ENCODE measurements at places on chromosomes 3 and 15. TPM values are rescaled to one million over a fixed set of nuclear protein-coding genes. Genes with fewer than 3 reads are reported as not detected.

SLC2A2 gene
- polyA plus RNA-seq, result 0.07 TPM

LARP6 gene
- polyA plus RNA-seq, result 13.3 TPM

MKRN3 gene
- 2.7 TPM for polyA plus RNA-seq

HESX1 gene
- polyA plus RNA-seq, result 3.3 TPM

GOLGA6A gene
- polyA plus RNA-seq, result 0.50 TPM

LMAN1L gene
- polyA plus RNA-seq, result not detected

TRAT1 gene
- polyA plus RNA-seq, result 0.18 TPM

TRIM71 gene
- 8.3 TPM for polyA plus RNA-seq

HDC gene
- 2.1 TPM for polyA plus RNA-seq

C15orf39 gene
- 14.0 TPM for polyA plus RNA-seq

C3orf20 gene
- 0.31 TPM for polyA plus RNA-seq

SLC12A1 gene
- 1.3 TPM for polyA plus RNA-seq

MORC1 gene
- polyA plus RNA-seq, result not detected

GPR149 gene
- polyA plus RNA-seq, result not detected

ZNF860 gene
- polyA plus RNA-seq, result 15.2 TPM

- no peak for DNase-seq
These were observed 13.9 kb downstream of the FILIP1L start for GRCh38 chr3:100100425-100100824.

- DNase-seq, result peak; percentile 45
These were observed at the start of gene DNAH12 for GRCh38 chr3:57544181-57545125. Gene DNAH12, minus strand, starts transcription at chr3:57544344. Its CDS starts 1,474 bp downstream, at chr3:57542870.

DNA sequence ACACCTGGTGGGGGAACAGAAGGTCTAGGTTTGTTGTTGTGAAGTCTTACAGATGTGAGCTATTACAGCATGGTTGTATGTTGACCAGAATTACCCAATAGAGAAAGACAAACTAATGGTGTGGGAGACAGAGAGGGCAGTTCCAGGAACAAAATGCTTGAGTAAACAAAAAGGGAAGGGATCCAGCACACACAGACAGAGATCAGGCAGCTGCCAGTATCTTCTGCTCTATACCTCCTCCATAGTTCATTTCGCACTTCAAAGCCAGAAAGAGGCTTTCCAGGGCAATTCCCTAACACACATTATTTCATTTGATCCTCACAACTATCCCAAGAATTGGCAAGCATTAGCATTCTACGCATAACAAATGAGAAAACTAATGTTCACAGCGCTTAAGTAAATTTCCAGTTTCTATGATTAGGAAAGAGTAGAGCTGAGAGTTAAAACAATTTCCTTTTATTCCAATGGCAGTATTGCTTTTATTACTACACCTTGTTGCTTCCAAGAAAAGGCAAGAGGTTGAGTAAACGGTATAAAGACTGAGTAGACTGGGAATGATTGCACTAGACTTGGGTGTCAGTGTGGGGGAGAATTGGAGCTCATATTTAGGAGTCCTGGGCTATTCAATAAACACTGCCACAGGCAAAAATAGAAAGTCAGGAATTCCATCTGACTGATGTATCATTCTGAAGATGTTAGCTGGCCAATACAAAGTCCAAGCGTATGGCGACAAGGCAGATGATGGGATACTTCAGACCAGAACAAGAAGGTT, 39.7 kb upstream of the ZNF280D start:
- peak; percentile 59 for DNase-seq

DNA sequence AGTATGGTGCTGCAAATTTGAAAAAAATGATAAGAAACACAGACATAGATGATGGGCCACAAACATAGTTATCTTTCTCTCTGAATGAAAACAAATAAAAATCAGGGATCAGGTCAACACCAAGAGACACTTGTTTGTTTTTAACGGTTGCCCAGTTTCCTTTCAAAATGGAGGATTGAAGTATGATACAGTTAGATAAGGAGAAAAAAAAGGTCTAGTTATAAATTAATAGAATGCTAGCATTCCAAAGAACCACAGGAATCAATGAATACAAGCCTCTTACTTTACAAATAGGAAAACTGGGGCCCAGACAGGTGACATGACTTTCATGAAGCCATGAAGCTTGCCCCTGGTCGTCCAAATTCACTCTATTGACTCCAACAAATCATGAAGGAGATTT, 305.1 kb downstream of the ZNF621 start:
- DNase-seq, result no peak

DNA sequence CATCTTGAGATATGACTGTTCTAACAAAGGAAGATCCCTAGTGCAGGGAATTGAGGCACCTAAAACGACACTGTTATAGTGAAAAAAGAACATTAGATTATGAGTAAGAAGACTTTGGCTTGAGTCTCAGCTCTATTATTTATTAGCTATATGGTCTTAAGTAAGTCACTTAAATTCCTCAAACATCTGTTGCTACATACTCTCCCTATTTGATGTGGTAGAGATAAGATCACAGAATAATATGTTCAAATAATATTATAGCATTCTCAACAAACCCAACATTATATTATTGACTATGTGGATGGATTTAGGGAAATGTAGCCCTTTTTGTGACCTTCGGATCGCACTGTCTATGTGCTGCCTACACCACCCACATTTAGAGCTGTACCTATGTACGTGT, 136.9 kb downstream of the P2RY1 start:
- no peak for DNase-seq

DNA sequence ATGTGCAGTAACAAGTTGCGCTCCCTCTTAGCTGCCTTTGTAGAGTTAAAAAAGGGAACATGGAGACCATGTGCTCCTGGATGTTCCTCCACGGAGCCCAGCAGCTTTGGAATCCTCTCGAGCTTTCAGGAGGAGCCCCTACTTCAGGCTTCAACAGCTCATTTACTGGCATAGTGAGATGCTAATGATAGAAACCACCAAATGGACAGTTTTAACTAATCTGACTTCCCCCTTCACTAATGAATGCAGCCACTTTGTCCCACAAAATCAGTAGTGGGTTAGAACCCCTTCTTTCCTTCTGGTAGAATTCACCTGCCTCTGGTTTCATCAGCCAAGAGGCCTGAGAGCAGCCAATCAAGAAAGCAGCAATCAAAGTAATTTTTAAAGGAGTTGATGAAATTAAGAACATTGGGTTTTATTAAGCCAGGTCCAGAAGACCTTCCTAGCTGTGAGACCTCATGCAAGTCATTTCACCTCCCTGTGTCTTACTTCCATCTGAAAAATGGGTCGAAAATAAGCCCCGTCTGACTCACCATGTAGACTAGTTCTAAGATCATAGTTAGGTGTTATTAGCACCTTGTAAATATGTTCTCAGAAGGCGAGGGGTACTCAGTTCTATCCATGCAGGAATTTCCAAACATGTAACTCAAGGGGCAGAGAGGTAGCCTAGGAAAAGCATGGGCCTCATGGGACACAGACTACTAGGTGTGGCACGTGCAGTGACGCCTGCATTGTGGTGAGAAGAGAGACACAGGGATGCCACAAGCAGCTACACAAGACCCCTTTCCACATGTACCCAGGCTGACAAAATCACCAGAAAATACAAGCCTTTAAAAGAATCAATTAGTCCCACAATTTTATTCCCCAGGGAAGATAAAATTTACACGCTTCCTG, 179.7 kb upstream of the LPP start:
- DNase-seq, result no peak

- DNase-seq, result no peak
These were observed 72.6 kb downstream of the TGFBR2 start for GRCh38 chr3:30679045-30679444.

GRCh38 chr3:10467904-10468612, 37.3 kb downstream of the ATP2B2 start:
- DNase-seq, result no peak

DNA sequence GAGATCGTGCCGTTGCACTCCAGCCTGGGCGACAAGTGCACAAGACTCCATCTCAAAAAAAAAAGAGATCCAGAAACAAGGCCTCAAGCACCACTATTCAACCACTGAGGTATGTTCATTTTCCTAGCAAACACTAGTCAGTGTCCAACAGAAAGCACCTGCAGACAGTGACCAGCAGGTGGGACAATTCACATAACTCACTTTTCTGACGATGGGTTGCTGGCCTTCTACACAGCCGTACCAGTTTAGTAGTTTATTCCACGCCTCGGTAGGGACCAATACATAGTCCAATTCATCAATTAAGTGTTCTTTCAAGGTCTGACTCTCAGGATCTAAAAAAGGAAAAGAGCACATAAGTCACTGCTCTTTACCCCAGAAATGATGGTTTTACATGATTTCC, 12.4 kb downstream of the USP4 start:
- DNase-seq, result no peak

GRCh38 chr15:48178648-48178931, 495 bp upstream of the MYEF2 start:
- no peak for DNase-seq

GRCh38 chr3:75144406-75144805, 519.7 kb upstream of the FRG2C start:
- DNase-seq, result no peak

GRCh38 chr15:36696196-36696595, 116.8 kb downstream of the CDIN1 start:
- DNase-seq, result no peak

DNA sequence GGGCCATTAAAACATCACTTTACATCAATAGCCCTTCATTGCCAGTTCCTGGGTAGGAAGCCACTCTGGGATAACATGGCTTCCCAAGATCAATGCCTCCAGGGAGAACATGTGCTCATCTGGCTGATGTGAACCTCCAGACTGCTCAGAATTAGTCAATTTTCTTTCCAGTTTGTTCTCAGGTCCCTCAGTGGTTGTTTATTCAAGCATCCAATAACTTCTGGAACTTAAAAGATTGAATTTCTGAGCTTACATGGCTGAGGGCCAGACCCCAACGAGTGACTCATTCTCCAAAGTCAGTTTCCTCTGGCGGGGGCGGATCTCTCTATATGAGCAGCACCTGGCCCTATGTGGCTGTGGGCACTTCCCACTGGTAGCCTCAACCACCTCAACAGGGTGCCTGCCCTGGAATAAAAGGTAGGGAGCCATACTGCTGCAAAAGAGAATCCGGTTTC, 34.0 kb downstream of the LYZL4 start:
- DNase-seq, result no peak

DNA sequence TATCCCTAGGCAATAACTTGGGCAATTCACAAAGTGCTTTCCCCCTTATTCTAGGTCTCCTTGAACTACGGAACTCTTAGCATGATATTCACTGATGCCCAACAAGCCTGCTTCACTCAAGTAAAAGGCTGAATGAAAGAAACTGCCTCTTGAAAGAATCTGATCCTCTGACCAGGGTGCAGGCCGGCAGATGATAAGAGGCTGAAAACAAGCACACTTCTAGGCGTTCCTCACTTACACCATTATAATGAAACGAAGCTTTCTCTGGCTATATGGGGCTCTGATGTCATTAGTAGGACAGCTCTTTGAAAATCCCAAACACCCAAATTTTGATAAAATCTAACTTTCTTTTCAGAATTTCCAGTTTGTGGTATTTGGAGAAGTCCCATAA, 28.4 kb downstream of the MAGI1 start:
- no peak for DNase-seq

DNA sequence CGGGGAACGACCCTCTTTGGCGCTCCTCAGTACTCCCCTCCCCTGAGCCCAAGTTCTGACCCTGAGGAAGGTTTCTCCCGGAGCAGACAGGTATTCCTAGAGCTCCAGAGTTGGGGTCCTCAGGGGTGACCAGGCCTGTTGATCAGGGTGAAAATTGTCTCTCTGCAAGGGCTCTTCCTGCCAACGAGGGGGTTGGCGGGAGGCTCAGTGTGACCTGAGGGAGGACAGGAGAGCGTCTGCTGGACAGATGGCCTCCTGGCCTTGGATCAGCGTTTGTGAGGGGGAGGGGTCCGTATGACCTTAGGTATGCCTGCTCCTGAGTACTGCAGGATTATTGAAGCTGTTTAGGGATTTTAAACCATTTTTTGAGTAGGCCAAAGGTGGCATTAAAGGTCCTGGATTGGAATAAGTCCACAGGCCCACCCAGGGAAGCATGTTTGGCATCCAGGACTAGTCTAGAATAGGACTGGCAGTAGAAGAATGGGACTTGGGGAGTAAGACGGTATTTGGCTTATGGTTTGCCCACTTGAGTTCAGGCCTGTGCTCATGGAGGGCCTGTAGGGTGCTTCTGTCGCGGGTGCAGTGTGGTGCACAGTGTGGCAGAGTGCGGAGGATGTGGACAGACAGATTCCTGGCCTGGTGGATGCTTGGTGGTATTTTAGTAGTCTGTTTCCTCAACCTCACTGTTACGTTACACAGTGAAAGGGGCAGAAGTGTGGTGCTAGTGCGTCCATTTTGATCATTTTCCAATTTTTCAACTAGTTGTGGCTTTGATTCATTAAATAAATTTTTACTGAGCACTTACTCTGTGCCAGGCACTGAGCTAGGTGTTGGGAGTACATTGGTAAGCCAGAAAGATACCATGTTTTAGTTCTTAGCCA, 959 bp downstream of the ZNF592 start:
- DNase-seq, result peak; percentile 28

- no peak for DNase-seq
These were observed 414.2 kb downstream of the CNTN4 start for GRCh38 chr3:2512881-2513280.

All from left lung (tissue), 14 donors.